ENCODE measurements at places on chromosomes 16 and 17.

DNA sequence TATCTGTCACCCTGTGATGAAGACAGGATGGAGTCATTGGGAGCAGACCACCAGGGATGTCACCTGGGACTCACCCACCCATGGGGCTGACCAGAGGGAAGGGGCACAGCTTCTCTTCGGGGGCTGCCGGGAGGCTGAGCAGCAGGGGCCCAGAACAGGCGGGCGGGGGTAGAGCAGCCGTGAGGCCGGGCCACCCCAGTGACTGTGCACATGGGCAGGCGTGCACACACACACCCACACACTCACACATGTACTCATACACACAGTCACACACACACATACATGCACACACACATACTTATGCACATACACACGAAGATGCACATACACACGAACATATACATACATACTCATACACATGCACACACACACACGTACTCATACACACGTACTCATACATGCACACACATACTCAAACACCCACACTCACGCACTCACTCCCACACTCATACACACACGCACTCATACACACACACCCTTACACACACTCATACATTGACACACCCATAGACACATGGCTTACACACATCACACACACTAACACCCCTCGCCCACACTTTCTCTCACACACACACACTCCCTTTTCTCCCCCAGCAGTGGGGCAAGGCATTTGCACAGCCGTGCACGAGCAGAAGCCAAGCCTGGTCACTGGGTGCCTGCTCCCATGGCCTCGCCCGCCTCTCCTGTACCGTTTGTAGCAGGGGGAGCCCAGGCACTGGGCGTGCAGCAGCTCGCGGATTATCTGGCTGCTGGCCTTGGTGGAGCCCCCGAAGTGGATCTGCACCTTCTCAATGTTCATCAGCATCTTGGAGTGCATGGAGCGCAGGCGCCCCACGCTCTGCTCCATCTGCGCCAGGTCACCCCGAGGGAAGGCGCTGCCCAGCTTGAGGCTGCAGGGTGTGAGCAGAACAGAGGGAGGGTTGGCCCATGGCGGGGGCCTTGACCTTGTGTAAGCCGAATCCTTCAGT lies 12.4 kb downstream of the UBALD2 start:
- DNase-seq = no peak

- DNase-seq = no peak
Observed at GRCh38 chr17:56909742-56910508, 3.9 kb downstream of the TRIM25 start.

- no peak for DNase-seq
Observed at GRCh38 chr17:280216-280615, 72.4 kb downstream of the RPH3AL start.

GRCh38 chr17:10683853-10684252 lies 13.5 kb downstream of the SCO1 start:
- no peak for DNase-seq

- DNase-seq = no peak
Observed at GRCh38 chr16:17351441-17352035, 119.2 kb downstream of the XYLT1 start.

- DNase-seq = peak; percentile 80
Observed at GRCh38 chr17:7294614-7295153, at the start of gene YBX2. Gene YBX2 (minus strand): TSS chr17:7294639. CDS start chr17:7294500, 139 bp downstream.

DNA sequence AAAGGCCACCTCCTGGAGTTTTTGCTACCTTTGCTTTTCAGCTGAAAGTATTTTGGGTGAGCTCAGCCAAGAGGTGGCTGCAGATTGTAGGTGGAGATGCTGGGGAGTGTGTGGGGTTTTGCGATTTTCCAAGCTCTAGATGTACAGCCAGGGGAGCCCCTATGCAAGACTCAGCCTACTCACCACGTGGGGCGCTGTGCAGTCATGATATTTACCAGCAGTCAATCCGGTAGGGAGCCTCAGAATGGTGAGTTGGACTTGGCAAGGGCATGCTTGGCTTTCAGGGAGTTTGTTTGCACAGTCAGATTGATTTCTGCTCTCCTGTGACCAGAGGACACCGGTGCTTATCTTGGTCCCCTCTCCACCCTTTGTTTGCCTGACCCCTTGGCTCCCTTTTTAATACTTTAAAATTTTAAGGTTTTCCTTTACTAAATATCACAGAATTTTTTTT lies 175.3 kb downstream of the UTP18 start:
- no peak for DNase-seq

DNA sequence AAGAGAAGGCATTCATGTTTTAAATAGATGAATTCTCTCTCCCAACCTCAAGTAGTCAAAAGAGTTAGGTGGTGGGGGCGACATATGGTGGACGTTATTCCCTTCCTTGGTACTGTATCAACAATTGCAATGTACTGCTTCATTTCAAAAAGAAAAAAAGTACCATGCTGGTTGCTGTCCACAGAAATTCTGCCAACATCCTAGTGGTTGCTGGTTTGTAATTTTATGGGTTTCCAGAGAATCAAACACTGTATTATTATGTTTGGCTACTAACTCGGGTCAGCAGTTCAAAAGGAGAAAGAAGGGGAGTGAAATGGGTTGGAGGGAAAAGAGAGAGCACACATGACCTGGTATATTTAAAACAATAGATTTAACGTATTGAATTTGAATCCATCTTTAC lies 61.1 kb upstream of the KCNJ16 start:
- DNase-seq = no peak

Data from activated T-cell treated with anti-CD3 and anti-CD28 coated beads for 48 hours (primary cell).